ENCODE measurements at places on chromosomes 2 and 18.

DNA sequence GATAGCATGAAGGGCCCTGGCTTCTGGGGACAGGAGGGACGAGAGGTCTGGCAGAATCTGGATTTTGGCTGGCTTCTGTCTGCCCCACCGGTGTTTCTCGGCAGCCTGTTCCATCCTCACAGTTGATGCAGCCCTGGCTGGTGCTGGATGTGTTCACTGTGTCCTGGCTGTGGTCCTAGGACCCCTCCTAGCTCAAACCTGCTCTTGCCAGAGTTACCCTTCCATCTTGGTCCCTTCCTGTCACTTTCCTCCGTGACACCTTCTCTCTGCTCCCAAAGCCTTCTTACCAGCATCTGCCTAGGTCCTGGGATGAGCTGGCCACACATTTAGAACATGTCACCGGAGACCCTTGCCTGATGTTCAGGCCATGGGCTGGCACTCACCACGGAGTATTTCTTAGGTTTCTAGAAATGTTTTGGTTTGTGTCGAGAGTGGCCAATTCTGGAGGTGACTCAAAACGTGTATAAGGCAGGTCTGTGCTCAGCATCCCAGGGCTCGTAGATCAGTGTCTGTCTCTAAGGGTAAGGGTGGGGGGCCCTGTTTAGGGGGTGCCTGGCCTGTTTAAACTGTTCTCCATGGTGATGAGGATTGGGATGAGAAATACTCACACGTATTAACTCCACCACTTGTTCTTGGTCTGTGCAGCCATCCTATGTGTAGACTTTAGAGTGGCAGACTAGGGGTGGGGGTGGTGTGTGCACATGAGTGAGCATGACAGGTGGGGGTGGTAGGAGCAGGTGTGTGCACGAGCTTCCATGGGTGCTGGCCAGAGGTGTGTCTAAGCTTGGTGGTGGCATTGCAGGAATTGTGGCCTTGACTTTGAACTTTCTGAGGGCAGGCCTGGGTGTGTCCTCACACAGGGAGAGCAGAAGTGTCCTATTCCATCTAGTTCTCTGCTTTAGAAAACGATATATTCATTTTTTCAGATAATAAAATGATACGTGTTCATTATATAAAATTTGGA, 162.7 kb downstream of the DYSF start:
- DNase-seq, result no peak

DNA sequence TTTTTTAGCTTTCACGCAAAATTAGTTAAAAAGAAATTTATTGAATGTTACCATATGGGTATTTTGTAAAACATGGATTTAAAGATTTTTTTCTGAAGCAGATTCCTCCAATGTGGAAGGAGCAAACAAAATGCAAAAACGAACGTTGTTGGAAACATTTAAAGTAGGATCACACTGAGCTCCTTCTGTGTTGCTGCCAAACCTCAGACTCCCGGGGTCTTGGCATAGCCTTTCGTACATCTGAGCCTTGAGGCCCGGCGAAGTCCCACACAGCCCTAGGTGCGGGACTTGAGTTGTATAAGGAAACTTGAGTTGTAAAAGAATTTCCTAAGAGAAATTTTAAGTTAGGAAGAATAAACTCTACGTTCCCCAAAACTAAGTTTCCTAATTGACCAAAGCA, 52.0 kb upstream of the CD226 start:
- no peak for DNase-seq

GRCh38 chr18:56067969-56068671, 480.1 kb upstream of the TCF4 start:
- peak; percentile 86 for DNase-seq

GRCh38 chr2:153388246-153388645, 90.3 kb downstream of the RPRM start:
- peak; percentile 30 for DNase-seq

DNA sequence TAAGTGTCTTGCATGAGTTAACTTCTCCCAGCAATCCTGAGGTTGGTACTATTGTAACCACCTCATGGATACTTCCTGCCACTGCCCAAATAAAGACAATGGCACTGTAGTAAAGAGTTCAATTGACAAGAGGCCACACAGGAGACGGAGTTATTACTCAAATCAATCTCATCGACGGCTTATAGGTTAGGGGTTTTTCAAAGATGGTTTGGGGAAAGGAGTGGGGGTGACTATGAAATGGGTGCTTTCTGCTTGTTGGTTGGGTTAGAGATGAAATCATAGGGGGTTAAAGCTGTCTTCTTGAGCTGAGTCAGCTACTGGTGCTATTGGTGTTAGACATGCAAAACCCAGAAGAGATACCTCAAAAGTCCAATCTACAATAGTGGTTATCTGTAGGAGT, 1258.0 kb upstream of the ZEB2 start:
- no peak for DNase-seq

- DNase-seq, result peak; percentile 90
Observed at GRCh38 chr2:203623096-203623495, 83.3 kb upstream of the CD28 start.

DNA sequence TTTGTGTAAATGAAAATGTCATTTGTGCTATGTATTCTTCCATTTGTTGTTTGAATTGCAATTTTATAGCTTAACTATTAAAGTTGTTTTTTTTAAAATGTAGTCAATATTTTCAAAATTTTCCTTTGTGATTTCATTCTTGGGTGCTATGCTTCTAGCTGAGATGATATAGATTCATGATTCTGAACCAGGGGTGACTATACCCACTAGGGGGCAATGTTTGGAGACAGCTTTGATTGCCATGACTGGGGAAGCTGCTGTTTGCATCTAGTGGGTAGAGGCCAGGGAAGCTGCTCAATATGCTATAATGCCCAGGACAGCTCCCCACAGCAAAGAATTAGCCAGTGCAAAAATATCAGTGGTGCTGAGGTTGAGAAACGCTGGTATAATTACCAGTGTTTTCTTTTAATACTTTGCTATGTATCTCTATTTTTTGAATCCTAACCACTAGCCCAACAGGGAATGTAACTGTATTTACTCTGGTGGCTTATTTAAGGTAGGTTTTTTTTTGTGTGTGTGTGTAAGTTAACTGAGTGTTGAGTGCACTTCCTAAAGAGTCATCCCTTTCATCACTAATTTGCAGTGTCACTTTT, 99.7 kb downstream of the MEP1B start:
- DNase-seq, result peak; percentile 59

DNA sequence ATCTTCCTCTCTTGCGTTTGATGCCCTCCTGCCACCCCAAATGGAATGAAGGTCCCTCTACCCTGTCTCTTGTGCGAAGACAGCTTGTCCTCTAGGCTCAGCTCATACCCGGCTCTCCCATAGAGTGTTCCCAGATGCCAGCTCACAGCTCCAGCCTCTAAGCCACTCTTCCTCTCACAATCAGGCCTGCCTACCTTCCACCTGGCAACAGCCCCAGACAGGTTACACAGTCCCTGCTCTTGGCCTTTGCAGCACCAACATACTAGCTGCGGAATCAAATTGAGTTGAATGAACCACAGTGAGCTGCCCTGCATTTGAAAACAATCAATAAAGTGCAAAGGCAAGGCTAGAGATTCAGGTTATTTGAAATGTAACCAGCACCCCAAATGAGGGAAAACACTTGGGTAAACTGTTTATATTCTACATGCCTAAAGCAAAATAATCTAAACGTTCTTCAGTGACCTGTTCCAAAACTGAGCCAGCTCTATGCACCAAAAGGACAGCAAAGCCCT, 105.1 kb downstream of the COL4A4 start:
- DNase-seq, result no peak

DNA sequence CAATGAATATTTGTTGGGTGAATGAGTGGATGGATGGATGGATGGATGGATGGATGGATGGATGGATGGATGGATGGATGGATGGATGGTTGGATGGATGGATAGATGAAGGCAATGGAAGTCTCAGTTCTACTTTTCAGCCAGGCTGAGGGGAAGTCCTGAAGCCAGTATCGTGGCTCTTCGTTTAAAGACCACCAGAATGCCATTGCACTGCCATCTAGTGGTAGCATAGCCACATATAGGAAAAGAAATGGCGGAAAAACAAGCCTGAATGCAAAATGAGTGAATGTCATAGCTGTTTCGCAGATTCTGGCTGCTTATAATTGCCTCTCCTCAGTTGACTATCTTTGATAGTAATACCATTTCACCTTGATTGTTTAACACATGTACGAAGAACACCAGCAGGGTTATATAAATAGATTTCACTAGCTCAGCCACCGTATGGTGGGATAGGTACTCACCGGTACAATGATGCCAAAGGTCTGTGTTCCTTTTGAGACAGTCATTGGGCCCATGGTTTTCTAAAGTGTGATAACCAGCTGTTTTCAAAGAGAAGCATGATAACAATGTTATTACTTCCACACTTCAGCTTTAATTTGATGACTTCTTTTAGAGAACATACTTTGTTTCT, 62.3 kb upstream of the GREB1L start:
- peak; percentile 48 for DNase-seq

DNA sequence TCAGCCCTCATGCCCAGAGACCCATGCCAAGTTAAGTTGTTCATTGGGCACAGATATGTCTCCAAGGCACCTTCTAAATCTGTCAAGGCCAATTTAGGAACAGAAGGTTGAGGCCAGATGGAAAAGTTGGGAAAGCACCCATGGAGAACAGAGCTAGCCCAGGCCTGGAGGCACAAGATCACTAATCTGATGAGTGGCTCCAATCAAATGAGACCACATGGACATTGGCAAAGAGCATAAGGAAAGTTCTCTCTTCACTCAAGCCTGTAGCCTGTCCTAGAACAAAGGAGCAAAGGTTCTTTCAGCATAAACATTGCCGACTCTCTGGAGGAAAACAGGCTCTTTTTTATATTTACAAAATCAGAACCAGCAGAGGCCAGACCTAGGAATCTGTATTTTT, 154.8 kb downstream of the RNF152 start:
- DNase-seq, result no peak

- no peak for DNase-seq
Observed at GRCh38 chr2:106187273-106187891, 6.7 kb downstream of the UXS1 start.

DNA sequence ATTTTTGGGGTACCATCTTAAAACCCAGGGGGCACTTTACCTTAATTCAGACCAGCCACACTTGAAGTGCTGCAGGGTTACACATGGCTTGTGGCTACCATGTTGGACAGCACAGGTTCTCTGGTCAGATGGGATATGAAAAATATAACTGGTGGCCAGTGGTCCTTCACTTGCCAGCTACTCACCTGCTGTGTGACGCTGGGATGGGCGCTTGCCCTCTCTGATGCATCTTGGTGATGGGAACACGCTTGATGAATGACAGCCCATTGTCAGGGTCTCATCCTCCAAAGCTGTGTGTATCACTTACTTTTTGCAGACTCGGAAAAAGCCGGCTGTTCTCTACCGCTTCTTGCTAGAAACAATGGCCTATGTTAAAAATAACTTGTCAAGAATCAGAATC, 22.5 kb downstream of the HJURP start:
- no peak for DNase-seq

GRCh38 chr2:127024769-127025358, 82.1 kb downstream of the BIN1 start:
- no peak for DNase-seq

DNA sequence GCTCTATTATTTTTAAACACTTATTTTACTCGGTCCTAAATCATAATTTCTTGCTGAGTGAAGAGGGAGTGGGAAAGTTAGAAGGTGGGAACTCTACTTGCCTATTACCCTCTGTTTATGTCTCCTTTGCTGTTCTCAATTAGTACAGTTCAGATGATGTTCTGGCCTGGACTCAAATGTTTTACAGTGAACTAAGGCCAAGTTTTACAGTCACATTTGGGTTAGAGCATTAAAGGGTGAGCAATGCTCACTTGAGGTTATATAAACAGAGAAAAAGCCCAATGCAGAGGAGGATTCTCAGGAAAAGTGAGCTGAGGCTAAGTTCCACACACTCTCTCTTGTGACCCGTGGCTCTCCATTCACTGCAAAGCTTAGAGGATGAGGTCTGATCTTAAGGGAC, 52.4 kb downstream of the ITSN2 start:
- no peak for DNase-seq

DNA sequence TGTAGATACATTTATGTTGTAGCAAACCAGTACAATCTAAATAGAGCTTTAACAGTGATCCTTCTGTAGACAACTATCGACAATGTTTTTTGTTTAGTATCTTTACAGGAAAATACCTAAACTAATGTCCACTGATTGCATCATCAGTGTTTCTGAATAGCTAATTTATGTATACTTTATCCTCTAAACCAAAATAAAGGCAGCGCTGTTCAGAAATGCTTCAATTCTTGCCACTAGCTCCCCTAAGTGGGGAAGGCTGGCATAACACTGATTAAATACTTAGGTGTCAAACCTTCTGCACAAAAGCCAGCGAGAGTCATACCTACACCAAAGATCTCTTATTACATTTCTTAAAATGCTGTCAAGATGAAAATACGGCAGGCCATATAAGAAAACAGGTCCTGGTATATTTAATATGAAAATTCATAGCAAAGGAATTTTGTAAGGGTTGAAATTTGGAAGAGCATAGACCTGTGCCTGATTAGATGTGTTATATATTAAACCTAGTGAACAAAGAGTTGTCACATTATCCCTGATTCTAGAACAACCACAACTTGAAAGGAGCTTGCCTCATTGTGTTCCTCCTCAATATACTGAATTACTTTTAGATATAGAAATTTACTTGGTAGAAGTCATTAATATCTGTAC, 1693.4 kb upstream of the SLC39A10 start:
- peak; percentile 10 for DNase-seq

- DNase-seq, result peak; percentile 81
Observed at GRCh38 chr2:191637182-191638078, 40.5 kb upstream of the NABP1 start.

DNA sequence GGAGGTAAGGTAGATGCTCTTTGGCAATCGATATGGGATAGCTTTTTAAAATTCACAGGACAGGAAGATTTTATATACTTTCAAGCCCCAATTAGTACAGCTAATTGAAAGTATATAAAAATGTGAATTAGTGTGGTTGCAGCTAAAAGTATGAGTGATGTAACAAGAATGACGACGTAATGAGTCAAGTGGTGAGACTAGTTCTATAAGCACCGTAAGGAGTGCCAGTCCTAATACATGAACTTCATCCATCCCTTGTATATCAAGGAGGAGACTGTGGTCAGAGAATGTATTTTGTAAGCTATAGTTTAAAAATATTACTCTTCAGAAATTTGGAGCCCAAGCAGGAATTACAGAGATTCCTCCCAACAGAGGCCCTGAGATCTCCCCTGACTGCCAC, 25.8 kb downstream of the DNAJC27 start:
- DNase-seq, result peak; percentile 5

DNA sequence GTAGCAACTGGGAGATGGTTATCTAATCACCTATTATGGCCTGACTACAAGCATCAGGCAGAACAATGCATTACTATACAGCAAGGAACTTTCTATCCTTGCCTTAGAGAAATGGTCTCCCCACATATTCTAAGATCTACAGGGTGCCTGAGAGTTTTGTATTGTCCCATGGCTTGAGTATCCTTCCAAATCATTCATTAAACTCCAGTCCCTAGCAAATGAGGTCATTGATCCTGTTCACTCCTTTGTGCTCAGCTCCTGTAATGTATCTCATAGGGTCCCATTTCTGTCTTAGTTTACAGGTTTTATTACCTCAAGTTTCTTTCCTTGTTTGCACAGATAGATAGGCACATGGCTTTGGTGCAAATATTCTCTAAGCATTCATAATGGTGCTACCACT, 9.0 kb downstream of the HNMT start:
- DNase-seq, result no peak

- DNase-seq, result peak; percentile 93
Observed at GRCh38 chr2:10285556-10286198, 17.0 kb upstream of the HPCAL1 start.
